Neural crest cell (in vitro differentiated cells): ENCODE measurements at places on chromosomes 2 and 18. TPM values are rescaled to one million over a fixed set of nuclear protein-coding genes. Genes with fewer than 3 reads are reported as not detected.

DNA sequence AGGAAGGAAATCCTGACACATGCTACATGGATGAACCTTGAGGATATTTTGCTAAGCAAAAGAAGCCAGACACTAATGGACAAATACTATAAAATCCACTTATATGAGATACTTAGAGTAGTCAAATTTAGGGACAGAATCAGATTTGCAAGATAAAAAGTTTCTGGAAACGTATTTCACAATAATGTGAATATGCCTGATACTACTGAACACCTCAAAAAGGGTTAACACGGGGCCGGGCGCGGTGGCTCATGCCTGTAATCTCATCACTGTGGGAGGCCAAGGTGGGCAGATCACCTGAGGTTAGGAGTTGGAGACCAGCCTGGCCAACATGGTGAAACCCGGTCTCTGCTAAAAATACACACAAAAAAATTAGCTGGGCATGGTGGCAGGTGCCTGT, 1.7 kb upstream of the RMC1 start:
- DNase-seq = no peak

GRCh38 chr2:235859651-235860050, 308.5 kb downstream of the GBX2 start:
- DNase-seq = peak; percentile 25

- no peak for DNase-seq
Observed at GRCh38 chr2:236582968-236583367, 13.3 kb downstream of the ACKR3 start.

- DNase-seq = no peak
Observed at GRCh38 chr18:21632393-21632792, 20.3 kb downstream of the SNRPD1 start.

DNA sequence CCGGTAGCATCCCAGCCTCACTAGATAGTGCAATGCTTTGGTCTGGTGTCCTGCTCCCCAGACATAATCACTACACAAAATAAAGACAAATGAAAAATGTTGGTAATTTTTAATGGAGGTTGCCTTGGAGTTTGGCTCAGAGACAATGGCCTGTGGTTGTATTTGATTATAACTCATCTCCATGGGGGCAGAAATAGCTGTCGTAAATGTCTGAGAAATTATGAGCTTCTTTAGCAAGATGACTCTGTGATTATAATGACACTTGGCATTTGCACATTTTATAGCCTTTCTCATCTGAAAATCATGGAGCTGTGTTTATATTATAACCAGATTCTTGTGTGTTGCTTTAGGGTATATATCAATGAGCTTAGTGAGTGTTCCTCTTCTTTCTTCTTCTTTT, 1779.7 kb upstream of the CELF4 start:
- DNase-seq = no peak

DNA sequence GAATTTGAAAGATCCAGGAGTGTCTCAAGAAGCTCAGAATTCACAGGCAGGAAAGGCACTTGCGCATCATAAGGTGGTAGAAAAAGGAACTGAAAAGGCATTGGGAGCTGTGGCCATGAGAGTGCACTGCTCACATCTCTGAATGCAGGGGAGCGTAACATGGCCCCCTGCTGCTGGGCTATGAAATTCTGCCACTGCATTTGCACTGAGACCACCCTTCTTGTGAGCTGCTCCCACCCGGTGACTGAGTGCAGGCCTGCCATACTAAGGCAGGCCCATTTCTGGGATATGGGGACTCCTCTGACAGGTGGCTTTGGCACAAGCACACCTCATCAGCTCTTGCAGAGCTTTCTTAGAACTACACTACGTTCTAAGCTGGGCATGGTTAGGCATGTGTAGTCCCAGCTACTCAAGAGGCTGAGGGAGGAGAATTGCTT, 25.3 kb upstream of the STARD7 start:
- DNase-seq = no peak

- no peak for DNase-seq
Observed at GRCh38 chr2:40047406-40047805, 268.3 kb upstream of the THUMPD2 start.

GNLY gene
- total RNA-seq = not detected in 2 replicates

AOX1 gene
- 2.8 and 4.3 TPM in 2 replicates for total RNA-seq

PRKAG3 gene
- not detected in 2 replicates for total RNA-seq

COLEC11 gene
- not detected in 2 replicates for total RNA-seq

SKOR2 gene
- 0.96 and 1.4 TPM in 2 replicates for total RNA-seq

CPO gene
- 0.25 and 0.47 TPM in 2 replicates for total RNA-seq

GCKR gene
- total RNA-seq = 0.42 TPM in 1 of 2 replicates, not detected in the other

AFF3 gene
- 20.9 and 25.7 TPM in 2 replicates for total RNA-seq

NCKAP5 gene
- 22.8 and 27.9 TPM in 2 replicates for total RNA-seq
